Stimulated activated CD8-positive, alpha-beta memory T cell treated with anti-CD3 and anti-CD28 coated beads, Interleukin-4, amount 100 ng/mL, for 1 hour (primary cell): ENCODE measurements at places on chromosomes 13 and 19.

- DNase-seq = no peak
These were observed 818.7 kb upstream of the GPC6 start for GRCh38 chr13:92407858-92408257.

GRCh38 chr13:41458187-41458760 lies 924 bp downstream of the RGCC start:
- no peak for DNase-seq

DNA sequence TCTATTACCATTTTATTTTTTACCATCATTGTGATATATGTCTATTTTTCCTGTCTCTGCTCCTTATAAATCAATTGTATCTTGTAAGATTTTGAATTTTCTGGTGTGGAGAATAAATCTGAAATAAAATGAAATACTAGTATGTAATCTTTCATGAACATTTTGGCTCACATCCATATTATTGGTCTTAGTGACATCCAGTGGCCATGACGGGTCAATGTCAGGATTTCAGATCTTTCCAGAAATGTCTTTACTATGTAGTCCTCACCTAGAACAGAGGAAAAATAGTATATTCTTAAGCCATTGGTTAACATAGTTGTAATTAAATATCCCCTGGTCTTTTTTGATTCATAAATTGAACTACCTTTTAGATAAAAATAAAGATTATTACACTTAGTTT lies 109.8 kb upstream of the GPC6 start:
- DNase-seq = no peak

DNA sequence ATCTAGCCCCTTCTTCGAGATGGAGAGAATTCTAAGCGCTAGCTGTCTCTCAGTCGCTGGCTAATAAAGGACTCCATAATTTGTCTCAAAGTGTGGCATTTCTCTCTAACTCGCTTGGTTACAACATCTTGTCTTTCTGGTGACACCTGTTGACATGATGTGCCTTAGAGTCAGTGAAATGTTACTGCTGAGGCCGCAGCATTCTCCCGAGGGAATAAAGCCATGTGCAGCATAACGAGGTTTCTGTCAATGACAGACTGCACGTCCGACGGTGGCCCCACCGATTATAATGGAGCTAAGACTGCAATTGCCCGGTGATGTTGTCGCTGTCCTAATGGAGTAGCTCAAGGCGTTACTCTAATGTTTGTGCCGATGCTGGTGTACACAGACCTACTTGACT lies 20.3 kb upstream of the GPR32 start:
- no peak for DNase-seq

DNA sequence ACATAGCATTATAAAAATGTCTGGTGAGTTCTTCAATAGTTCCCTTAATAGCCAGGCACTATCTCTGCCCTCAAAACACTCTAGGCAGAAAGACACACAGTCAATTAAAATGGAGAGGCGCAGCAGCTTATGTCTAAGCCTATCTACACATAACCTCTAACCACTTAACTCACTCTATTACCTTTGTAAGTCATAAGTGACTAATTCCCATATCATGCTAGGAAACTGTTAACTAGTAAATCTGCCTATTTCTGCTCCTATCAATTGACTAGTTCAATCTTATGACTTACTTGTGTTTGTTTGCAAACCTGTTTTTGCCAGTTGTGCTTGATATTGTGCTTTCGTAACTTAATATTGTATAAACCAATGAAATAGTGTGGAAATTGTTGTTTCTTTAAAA lies 3.2 kb downstream of the CCDC122 start:
- DNase-seq = no peak

GRCh38 chr13:54928071-54928470 lies 1899.5 kb downstream of the OLFM4 start:
- DNase-seq = no peak

DNA sequence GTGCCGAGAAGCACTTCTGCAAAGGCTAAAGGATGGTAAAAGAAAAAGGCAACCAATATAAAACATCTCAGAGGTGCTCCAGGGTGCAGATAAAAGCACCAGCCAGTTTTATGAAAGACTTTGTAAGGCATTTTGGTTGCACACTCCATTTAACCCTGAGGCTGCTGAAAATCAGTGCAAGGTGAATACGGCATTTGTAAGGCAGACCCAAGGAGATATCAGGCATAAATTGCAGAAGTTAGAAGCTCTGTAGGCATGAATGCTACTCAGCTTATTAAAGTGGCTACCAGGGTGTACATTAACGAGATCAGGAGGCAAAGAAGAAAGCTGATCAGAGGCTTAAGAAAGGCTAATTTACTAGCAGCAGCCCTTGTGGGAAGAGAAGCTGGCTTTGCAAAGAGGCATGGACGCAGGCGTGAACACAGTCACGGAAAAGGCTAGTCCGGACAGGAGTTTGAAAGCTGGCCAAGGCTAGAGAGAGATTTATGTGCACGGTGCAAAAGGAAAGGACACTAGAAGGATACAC lies 99.6 kb downstream of the ZNF429 start:
- no peak for DNase-seq

GRCh38 chr19:5397804-5398692 lies 57.2 kb upstream of the ZNRF4 start:
- no peak for DNase-seq

DNA sequence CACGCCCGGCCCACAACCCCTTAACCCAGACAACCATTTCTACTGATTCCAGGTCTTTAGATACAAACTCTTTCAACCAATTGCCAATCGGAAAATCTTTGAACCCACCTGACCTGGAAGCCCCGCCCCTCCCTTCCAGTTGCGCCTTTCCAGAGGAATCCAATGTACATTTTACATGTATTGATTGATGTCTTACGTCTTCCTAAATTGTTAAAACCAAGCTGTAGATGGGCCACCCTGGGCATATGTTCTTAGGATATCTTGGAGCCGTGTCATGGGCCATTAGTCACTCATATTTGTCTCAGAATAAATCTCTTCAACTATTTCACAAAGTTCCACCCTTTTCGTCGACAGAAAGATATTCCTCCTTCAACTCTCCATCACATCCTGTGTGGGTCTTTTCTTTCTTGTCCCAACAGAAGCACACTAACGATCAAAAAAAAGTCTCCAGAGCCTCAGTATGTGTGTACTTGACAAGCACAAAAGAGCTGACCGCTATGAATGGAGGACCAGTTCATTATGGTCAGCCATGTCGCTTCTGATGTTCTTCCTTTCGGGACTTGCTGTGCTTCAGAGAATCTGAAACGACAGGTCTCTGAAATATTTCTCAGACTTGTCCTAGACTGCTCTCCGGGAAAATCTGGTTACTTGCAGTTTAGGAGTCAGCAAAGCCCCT lies 601 bp upstream of the ZNF749 start:
- DNase-seq = no peak

- no peak for DNase-seq
These were observed 95.7 kb downstream of the ARHGEF7 start for GRCh38 chr13:111210544-111211469.

DNA sequence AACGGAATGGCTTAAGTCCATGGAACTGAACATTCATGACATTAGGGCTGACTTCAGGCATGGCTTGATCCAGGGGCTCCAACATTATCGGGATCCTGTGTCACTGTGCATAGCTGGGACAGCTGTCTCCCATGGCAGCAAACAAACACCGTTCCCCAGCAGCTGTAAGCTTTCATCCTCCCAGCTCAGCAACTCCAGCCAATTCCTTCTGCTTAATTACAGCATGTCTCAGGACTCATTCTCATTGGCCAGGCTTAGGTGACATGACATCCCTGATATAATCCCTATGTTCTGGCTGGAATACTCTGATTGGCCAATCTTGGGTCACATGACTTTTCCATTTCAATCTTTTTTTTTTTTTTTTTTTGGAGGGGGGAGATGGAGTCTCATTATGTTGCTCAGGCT lies 10.9 kb upstream of the TLE5 start:
- no peak for DNase-seq

- no peak for DNase-seq
These were observed 10.3 kb downstream of the ZNF480 start for GRCh38 chr19:52307275-52307674.

GRCh38 chr19:40055049-40055448 lies 982 bp downstream of the ZNF780B start:
- no peak for DNase-seq

GRCh38 chr13:77729502-77730221 lies 32.2 kb downstream of the SLAIN1 start:
- no peak for DNase-seq

GRCh38 chr13:69274231-69274630 lies 833.4 kb upstream of the ATXN8OS start:
- no peak for DNase-seq

DNA sequence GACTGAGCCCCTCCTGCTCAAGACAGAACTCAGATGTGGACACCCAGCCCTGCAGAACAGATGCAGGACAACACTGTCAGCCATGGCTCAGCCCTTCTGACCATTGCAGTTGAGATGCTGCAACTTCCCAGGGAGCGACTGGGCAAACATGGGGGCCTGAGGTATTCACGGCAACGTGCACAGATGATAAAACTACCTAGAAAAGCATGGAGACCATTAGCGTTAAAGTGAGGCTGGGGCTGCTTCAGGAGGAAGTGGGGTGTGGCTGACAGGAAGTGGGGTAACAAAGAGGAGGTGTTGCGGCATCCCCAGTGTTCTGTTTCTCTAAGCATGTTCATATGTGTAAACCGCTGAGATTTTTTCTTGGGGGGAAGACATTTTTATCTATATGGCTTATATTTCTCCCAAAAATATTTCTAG lies 1.3 kb upstream of the SIGLEC9 start:
- DNase-seq = no peak

- no peak for DNase-seq
These were observed 265.2 kb upstream of the SGCG start for GRCh38 chr13:22915442-22916082.

DNA sequence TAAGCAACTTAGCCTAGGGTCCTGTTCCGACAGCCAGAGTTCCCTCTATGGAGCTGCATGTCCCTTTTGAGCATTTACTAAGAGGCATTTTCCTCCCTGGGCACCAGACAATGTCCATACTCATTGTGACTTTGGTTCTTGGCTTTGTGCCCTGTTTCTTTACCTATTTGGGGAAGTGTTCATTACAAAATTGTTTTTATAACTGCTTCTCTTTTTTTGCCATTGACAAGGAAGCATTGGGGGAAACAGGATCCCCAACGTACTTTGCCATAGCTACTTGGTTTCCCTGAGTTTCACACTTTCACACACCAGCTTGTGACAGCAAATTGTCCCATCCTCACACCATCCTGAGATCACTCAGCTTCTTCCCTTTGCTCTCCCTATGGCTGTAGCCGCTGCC lies 81.1 kb upstream of the SIAH3 start:
- no peak for DNase-seq

DNA sequence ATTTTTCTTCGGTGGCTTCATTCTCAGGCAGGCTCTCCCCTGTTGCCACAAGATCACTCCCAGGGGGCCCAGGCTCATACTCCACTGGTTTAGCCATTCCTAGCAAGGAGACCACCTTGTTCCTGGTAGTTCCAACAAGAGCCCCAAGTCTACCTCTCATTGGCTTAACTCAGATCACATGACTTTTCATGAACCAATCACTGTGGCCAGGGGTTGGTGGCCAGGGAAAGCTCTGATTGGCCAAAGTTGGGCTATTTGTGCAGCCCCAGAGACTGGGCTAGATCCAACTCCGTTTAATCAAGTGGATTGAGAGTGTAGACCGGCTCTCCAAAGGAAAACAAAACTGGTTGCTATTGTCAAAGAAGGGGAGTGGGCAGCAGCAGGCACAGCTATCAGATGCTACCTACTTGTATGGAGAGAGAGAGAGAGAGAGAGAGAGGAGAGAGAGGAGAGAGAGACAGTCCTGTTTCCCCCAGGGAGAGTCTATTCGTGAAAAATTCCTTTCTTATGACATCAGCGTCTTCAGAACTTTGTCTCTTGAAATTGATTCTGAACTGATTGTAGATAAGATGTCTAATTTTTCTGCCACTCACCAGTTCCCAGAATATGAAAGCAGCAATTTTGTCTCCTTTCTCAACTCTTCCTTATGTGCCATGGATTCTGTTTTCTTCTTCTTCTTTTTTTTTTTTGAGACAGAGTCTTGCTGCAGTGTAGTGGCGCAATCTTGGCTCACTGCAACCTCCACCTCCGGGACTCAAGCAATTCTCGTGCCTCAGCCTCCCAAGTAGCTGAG lies 5.9 kb downstream of the CEACAM19 start:
- DNase-seq = no peak

GRCh38 chr19:45766296-45766868 lies 2.7 kb downstream of the SIX5 start:
- DNase-seq = no peak

DNA sequence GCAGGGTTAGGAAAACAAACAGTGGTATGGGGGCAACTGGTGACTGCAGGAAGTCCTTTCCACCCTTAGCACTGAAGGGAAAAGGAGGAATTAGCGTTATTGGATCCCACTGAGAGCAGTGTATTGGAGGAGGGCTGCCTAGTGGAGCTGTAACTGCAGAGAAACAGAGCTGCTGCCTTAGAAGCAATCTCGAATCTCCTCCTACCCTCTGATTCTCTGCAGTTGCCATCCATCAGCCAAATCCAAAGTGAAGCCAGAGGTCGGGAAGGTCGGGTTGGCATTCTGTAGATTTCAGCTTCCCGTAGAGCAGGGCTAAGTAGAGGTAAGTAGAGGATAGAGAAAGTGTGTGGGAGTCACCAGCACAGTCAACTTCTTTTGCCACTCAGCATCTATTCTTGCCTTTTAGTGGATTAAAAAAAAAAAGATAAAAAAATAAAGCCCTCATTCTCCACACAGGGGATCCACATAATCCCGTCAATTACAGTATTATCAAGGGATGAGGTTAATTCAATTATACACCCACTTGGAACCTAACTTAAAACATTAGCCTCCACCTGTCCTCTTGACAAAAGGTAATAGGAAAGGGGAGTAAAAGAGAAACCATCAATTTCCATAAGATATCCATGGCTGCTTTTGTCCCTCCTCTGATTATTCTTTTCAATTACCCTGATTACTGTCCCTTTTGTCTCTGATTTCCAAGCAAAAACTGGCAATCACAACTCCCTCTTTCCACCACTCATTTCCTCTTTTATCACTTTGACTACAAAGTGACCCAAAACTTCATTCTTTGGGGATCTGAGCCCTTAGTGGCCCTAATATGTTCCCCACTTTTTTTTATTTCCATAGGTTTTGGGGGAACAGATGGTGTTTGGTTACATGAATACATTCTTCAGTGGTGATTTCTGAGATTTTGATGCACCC lies 234.7 kb downstream of the RBM26 start:
- DNase-seq = no peak

- DNase-seq = no peak
These were observed 758 bp upstream of the ZNF888 start for GRCh38 chr19:52923778-52924593.
